Activated CD8-positive, alpha-beta memory T cell treated with anti-CD3 and anti-CD28 coated beads for 48 hours (primary cell): ENCODE measurements at places on chromosomes 3 and 15.

DNA sequence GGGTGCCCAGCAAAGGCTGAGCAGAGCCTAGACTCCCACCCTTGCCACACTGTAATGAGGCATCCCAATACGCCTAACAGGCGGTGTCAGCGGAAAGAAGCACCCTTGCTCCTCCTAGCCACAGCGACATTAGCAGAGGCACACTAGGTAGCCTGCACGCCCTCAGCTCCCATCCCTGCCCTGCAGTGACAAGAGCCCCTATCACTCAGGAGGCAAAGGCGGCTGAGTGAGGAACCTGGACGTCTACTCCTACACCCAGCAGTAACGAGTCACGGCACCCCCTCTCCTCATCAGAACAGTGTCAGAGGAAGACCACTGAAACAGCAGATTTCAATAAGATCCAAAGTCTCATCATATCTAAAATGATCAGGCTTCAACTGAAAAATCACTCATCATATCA lies 12.0 kb upstream of the MAP6D1 start:
- no peak for DNase-seq

GRCh38 chr3:150945226-150946032 lies 27.1 kb downstream of the CLRN1 start:
- DNase-seq: no peak

DNA sequence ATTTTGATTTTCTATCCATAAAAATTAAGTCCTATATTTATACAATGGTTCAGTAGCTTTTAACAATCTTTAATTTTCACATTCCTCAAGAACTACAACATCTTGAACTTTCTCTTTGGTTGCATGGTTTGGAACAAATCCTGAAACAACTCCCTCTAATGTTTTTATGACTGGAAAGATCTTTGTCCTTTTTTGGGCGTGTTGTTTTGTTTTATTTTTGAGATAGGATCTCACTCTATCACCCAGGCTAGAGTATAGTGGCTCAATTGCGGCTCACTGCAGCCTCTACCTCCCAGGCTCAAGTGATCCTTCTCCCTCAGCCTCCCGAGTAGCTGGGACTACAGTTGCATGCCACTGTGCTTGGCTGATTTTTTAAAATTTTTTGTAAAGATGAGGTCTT lies 4.0 kb downstream of the STX19 start:
- no peak for DNase-seq

GRCh38 chr15:52441841-52442240 lies 86.8 kb downstream of the MYO5A start:
- no peak for DNase-seq

DNA sequence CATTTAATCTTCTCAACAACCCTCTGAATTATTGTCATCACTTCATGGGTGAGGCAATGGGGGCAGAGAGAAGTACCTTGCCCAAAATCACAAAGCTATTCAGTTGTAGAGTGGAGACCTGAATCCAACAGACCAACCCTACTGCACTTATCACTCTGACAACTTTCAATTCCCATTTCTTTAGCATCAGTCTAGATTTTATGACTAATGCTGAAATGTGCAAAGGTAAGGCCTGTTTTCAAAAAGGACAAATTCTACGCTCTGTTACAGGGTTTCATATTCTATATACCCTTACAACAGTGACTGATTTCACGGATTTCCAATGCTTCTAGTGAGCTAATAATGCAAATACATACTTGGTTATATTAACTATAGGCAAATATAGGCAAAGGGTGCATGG lies 286.0 kb downstream of the ADAMTS17 start:
- no peak for DNase-seq

GRCh38 chr3:76685858-76686257 lies 354.0 kb upstream of the ROBO2 start:
- no peak for DNase-seq

- DNase-seq: no peak
Observed at GRCh38 chr3:57080171-57080570, 19.7 kb downstream of the SPATA12 start.
